Kidney glomerular epithelial cell (primary cell): ENCODE measurements at places on chromosomes 11 and 22.

DNA sequence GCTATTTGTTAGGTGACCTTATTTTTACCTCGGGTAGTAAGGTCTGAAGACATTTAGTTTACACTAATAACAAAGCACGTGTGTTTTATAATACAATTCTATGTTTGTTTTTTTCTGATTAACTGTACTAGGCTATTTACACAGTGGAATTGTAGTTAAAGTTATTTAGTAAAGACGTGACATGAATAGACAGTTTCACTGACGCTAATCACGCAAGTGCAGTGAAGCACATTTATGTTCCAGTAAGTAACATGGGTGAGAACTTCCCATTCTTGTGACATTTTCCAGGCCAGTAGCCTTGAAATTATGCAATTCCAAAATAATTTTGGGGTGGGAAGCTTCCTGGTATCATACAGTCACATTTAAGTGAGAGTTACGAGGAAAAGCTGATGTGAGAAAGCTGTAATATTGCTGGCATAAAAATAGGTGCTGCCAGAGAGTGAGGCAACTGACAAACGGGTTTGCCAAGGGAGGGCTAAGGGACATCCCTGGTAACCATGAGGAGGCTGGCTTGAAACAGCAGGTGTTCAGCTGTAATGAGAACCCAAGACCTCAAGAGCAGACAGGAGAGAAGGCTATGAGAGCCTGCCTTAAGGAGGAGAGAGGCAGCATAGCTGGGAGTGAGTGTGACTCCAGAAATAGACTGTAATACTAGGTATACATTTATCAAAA is 378.8 kb downstream of the DCDC1 start:
- DNase-seq = no peak

DNA sequence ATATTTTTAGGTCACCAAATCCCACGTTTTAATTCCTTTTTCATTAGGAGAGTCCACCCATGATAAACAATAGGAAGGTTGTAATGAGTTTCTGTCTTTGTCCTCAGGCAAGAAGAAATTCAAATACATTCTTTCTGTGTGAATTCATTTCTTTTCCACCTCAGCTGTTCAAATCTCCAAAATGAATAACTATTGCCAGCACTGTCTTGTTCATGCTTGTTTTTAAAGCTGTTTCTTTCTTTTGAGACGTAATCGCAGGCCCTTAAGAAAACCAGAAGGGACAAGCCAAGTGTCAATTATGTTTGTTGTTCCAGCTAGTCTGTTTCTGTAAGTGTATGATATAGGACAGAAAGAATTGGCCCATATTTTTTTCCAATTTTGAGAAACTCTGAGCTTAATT is 20.2 kb downstream of the MMP27 start:
- no peak for DNase-seq

DNA sequence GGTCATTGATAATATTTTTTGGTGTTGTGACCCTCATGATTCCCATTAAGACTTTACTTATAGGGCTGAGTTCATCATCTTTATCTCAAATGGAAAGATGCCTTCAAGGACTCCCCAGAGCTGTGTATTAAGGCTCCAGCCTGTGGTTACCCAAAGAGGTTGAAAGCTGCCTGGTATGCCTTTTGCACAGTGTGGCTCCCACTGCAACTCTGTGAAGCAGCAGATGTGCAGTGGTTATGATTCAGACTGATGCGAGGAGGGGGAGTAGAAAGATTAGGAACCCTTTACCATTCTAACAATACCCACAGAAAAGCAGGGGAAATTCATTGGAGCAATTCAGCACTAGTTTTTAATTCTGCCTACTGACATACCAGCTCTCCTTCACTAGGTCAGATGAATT is 560.0 kb downstream of the INSC start:
- DNase-seq = no peak

- DNase-seq = no peak
Measured at GRCh38 chr11:93579187-93579751, 36.1 kb upstream of the SMCO4 start.

GRCh38 chr11:1171223-1171984 is 13.7 kb downstream of the MUC5AC start:
- no peak for DNase-seq

DNA sequence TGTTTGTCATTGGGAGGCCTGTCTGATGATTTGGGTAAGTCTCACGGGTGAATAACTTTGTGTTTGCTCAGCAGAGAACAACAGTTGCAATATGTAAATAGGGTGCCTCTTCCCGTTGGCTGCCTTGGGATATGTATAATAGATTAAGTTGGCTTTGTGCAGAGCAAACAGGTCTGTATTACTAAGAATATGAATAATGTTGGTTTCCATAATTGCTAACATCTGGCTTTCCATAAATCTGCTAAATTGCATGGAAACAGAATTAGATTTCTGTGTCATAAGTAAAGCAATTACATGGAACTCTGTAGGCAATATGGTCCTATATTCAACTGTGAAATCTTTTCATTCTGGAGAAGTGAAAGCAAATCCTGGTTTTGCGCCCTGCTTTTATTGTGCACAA is 636.0 kb upstream of the ANO5 start:
- DNase-seq = no peak

GRCh38 chr11:94576306-94576705 is 9.1 kb downstream of the PIWIL4 start:
- no peak for DNase-seq

GRCh38 chr22:20316844-20317401 is 2.9 kb downstream of the DGCR6L start:
- DNase-seq = no peak

DNA sequence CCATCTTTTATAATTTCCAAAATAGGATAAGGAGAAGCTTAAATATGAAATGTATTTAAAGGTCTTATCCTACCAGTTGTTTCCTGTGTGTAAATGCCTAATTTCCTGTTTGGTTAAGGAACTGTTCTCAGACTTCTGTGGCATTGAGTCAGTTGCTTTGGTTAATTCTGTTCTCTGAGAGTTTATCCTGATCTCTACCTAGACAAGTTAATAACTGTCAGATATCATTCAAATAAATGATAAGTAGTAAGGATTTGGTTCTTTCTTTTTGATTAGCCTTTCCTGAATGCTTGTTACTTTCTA is 39.5 kb downstream of the CTNND1 start:
- no peak for DNase-seq

DNA sequence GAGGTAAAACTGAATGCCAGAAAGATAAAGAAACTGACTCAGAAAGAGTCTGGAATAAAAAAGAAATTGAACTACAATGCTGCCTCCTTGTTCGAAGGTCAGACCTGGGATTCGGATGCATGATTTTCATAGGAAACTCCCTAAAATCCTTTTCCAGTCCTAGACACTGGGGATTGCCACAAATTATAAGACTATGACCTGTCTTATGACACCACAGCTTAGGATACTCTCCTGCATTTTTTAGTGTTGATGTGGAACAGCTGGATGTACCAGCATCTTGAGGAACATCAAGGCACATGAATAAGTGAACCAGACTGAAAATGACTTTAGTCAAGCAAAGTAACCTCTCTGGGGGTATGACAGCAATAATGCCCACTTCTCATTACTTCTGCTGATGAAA is 9.0 kb downstream of the KIRREL3 start:
- peak; percentile 86 for DNase-seq

- no peak for DNase-seq
Measured at GRCh38 chr11:16977994-16978315, 36.3 kb downstream of the PLEKHA7 start.

DNA sequence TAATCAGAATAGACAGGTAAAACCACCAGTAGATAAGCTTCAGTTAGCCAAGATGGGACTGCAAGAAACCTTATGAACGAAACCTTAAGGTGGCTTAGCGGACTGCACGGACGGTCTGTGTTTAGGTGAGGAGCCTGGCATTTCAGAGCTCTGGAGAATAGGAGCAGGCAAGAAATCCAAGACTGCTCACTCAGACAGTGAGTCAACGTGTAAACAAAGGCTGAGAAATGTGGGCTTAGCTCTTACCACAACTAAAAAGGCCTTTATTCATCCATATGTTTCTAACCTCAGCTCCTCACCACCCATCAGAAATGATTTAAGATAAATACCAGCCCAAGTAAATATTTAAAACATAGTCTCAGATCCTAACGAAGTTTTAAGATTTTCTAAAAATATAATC is 657.7 kb downstream of the OPCML start:
- peak; percentile 59 for DNase-seq

GRCh38 chr11:126719740-126720139 is 280.8 kb downstream of the KIRREL3 start:
- DNase-seq = no peak

DNA sequence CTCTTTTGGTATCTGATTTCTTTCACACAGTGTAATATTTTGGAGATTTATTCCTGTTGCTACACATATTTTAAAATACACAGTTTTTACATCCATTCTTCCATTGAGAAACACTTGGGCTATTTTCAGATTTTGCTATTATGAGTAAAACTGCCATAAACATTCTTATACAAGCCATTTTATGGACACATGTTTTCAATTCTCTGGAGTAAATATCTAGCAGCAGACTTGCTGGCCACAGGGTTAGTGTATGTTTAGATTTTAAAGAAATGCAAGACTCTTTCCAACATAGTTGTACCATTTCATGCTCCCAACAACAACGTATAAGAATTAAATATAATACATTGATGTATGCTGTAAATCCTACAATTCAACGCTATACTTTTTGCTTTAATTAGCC is 360.8 kb upstream of the PITPNB start:
- DNase-seq = no peak

DNA sequence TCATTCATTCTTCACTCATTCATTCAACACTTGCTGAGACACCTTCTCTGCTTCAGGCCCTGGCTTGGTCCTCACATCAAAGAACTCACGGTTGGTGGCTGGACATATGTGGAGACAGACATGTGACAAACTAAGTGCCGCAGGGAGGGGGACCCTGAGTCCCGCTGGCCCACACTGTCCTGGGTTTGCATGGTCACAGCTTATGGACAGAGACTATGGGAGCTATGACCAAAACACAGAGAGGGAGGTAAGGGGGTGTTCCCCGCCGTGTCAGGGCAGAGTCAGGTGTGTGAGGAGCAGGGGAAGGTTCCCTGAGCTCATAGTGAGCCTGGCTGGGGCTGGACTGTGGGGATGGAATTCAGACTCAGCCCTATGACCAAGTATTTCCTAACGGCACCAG is 123.1 kb downstream of the MPPED1 start:
- no peak for DNase-seq

DNA sequence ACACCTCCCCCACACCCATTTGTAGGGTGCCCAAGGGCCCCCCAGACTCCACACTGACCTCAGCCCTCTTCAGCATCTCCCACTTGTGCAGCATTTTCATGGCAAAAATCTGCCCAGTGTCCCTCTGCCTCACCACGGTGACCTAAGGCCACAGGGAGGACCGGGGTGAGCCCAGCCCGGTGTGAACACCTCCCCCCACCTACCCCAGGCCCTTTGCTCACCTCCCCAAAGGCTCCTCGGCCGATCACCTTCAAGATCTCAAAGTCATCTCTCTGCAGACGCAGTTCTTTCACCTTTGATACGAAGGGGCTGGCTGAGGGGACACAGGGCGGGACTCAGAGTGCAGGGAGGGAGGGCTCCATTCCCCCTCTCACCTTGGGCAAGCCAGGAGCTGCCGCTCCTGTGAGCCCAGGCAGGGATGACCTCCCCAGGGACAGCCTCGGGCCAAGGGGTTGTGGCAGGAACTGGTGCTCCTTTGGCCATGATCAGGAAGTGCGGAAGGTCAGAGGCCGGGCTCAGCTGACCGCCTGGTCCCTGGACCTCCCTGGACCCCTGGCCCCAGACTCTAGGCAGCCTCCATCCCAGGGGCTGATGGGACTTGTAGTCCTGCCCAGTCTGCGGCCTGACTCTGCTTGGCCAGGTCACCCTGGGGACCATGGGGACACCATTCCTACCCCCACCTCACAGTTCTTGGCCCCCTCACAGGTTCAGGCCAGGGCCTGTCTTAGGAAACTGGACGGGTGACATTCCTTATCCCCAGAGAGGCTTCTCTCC is 2.7 kb downstream of the CDC42BPG start:
- no peak for DNase-seq

- DNase-seq = peak; percentile 19
Measured at GRCh38 chr11:83159902-83160865, 3.3 kb downstream of the PCF11 start.

DNA sequence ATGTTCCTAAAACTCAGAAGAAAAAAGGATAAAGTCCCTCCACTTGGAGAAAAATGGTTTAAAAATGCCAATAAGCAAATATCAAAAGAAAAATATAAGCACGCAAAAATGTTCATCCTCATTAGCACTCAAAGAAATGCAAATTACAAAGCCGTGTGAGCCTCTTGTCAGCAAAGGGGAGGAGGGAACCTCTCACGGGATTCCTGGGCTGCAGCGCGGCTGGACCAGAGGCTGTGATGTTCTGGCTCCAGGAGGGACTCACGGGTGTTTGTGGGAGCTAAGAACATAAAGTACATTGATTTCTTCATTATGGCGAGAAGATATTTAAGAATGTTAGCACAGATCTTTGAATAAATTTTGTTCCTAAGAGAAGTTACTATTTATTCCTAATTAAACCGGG is 1451.2 kb downstream of the BRD1 start:
- no peak for DNase-seq

DNA sequence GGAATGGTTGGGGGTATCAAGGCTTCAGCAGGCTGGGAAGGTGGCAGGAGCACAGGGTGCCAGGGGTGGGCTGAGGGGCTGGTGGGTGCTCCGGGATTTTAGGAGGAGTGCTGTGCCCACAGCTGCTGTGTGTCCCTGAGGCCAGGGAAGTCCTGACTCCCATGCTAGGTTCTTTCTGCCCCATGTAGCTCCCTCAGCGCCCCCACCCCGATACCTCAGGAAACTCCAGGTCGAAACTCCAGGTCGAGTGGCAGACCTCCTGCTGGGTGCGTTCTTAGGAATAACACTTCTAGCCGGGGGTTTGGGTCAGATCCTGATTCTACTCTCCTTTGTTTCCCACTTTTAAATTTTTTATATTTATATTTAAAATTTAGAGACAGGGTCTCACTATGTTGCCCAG is 8.3 kb downstream of the AP2A2 start:
- no peak for DNase-seq

- DNase-seq = no peak
Measured at GRCh38 chr11:90434858-90435257, 212.0 kb upstream of the CHORDC1 start.

DNA sequence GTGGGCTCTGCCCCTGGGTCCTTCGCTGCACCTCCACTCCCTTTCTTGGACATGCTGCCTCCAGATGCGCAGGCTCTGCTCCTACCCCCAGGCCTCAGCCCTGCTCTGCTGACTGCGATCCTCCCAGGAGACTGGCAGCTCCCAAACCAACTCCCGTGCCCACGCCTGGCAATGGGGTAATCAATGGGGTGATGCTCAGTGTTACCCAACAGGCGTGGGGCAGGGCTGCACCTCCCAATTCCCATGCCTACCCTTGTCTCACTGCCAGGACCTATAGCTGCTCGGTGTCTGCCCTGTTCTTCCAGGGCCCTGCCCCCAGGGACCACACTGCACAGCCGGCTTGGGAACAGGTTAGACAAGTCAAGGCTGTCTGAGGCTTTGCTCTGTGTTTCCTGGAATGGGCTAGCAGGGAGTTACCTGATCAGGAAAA is at the start of gene ALDH3B2:
Gene ALDH3B2 (minus strand): TSS at position 182 of the 430 bp plus-strand sequence. CDS start 7,688 bp downstream, outside the sequence.
- no peak for DNase-seq

GRCh38 chr11:10204021-10204420 is 90.0 kb downstream of the SBF2 start:
- DNase-seq = no peak
